GM18507 (cell line): ENCODE measurements at places on chromosomes 3 and 15.

- DNase-seq: no peak
Observed at GRCh38 chr15:57797110-57797509, 90.6 kb downstream of the POLR2M start.

GRCh38 chr3:16406166-16406565 lies 107.3 kb downstream of the RFTN1 start:
- no peak for DNase-seq

- no peak for DNase-seq
Observed at GRCh38 chr3:44421280-44421679, 56.2 kb downstream of the ZNF445 start.

GRCh38 chr3:122496508-122496907 lies 18.2 kb downstream of the KPNA1 start:
- DNase-seq: no peak

GRCh38 chr15:63083044-63083443 lies 38.6 kb upstream of the LACTB start:
- no peak for DNase-seq

DNA sequence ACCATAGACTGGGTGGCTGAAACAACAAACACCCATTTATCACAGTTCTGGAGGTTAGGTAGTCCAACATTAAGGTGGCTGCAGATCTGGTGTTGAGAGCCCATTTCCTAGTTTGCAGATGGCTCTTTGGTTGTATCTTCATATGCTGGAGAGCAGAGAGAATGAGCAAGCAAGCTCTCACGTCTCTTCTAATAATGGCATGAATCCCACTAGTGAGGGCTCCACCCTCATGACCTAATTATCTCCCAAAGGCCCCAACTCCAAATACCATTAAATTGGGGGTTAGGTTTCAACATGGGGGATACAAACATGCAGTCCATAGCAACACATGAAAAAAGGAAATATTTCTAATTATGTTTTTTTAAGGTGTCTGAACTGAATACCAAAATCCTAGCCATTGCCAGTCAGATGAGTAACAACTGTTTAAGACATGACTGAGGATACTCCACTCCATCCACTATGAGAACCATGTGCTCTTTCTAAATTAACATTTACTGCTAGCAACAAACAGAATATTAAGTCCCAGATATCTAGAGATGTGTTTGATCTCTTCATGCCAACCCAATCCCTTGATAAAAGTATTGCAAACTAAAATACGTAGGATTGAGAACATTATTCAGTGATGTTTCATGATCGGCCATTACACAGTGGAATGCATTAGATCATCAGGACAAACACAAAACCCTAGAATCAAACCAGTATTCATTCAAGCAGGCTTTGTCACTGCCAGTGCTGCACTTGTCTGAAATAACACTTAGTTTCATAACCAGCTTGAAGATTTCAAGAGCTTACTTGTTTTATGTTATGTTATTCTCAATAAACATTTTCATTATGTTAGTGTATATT lies 340.3 kb downstream of the SLC9A9 start:
- DNase-seq: no peak

DNA sequence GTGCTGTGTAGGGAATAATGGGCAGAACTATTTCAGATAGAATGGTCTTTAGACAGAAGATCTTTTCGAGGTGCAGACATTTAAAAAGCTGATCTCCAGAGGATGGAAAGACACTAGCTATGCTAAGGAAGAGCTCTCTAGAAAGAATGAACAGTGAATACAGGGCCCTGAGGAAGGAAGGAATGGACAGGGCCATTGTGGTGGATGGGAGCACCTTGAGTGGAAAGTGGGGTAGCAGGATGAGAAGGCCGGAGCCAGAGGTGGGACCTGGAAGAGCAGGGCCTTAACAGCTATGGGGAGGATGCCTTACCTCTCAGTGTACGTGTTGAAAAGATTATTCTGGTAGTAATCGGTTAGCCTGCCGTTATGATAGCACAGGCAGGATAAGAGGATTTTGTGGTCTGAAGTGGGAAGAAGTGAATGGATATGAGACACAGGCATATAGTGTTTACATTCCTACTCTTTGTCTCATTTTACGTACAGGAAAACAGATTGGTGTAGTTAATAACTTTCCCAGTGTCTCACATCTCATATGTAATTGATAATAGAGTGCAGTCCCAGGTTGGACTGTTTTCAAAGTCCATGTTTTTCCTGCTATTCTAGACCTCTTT lies 172.4 kb downstream of the KLHL25 start:
- no peak for DNase-seq

DNA sequence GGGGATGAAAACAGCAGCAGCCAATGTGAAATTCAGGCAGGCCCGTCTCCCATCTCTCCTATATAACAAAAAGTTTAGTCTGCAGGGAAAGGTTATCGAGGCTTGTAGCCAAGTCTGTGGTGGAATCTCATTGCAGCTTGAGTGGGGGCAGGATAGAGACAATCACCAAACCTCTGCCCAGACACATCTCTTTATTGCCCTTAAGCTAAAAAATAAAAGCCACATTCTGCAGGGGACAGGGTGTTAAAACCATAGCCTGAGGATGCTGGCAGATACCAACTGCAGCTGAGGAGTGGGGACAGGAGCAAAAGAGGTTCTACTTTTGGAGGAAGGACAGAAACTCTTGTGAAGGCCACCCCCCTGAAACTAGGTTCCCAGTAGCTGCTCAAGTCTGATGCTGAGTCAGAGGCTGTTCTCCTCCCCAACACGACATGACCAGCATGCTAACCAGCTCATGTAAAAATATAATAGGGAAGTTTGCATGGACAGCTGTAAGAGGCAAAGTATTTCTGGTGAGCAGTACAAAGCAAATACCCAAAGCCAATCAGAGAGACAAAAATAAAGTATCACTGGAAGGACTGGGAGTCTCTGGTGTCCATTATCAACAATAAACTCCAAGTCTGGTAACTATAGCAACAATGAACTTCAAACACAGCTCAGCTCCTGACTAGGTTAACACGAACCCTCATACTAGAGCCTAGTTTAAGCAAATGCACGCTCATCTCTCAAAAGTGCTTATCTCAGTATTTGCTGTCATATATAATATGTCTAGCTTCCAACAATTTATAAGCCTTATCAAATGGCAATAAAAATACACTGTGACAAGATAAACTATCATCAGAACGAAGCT lies 362.2 kb upstream of the SLCO3A1 start:
- DNase-seq: no peak

GRCh38 chr3:53224536-53224935 lies 31.3 kb downstream of the TKT start:
- no peak for DNase-seq

- DNase-seq: no peak
Observed at GRCh38 chr3:49412632-49413337, 562 bp downstream of the TCTA start.

DNA sequence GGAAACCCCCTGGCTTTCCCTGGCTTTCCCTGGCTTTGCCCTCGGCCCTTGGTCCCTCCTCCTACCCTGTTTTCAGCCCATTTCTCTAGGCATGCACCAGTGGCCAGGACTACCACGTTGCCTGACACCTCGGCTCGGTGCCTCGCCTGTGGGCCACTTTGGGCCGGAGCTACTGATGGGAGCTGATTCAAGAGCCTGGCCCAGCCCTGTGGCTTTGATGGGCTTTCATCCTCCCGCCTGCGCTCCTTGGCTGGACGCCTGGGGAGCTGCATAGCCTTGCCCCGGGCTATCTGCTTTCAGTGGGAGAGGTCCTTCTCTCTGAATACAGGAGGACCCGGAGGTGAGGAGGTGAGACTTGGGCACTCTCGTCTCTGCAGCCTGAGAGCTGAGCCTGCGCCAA lies 192.7 kb upstream of the HES1 start:
- DNase-seq: no peak

GRCh38 chr3:98388147-98388546 lies 2.3 kb upstream of the OR5K3 start:
- DNase-seq: no peak

GRCh38 chr3:194675081-194675640 lies 3.2 kb upstream of the LSG1 start:
- DNase-seq: no peak

- DNase-seq: no peak
Observed at GRCh38 chr3:9398700-9399336, 1.4 kb downstream of the SETD5 start.

GRCh38 chr3:14652-15051 lies 181.9 kb upstream of the CHL1 start:
- no peak for DNase-seq

DNA sequence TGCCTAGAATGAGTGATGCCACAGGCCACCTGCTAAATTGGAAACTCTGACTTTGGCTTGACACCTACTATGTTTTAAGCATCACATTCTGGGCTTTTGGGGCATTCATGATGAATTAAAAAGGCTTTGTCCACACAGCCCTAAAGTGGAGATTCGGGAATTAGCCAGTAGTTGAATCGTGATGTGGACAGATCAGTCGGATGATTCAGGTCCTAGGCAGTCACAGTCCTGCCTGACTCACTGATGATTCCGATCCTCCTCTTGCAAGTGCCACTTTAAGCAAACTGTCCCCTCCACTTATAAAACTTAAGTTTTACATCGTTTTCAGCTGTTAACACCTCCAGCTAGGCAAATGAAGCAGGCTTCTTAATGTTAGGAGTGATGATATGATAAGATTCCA lies 75.3 kb downstream of the SYNPR start:
- DNase-seq: no peak

- no peak for DNase-seq
Observed at GRCh38 chr3:195140816-195141793, 129.9 kb downstream of the XXYLT1 start.
